GM03348 (cell line): ENCODE measurements at places on chromosomes 12 and 14.

DNA sequence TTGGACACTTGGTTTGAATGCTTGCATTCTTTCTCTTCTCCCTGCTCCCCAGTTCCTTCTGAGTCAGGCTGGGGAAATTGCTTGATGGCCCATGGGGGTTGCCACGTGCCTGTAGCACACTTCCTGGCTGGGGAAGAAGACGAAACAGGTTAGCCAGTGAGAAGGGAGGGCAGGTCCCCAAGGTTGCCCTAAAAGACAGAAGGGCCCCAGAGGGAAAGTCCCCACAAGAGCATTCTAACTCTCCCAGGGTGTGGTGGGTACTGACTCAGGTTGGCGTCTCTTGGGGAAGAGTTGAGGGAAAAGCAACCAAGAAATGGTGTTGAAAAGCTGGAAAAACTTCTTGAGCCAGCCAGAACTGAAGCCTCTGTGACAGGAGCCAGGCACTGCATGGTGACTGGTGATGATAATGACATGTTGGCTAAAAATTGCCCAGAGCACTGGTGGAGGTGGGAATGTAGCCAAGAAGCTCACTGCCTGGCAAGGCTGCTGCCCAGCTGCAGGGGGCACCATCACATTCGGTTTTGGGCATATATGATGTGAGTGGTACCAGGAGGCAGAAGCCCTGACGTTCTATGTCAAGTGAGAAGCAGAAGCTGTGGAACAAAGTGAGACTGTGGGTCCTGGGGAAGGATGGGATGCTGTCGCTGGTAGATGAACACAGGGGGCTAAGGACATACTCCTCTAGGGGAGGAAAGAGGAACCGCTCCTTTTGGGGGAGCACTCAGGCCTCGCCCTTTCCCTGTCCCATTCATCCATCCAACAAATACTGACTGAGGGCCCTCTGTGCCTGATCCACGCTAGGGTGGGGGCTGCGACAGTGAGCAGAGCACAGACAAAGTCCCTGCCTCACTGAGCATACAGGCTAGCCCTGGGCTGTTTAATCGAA is 8.1 kb upstream of the RABGGTA start:
- DNase-seq: no peak

DNA sequence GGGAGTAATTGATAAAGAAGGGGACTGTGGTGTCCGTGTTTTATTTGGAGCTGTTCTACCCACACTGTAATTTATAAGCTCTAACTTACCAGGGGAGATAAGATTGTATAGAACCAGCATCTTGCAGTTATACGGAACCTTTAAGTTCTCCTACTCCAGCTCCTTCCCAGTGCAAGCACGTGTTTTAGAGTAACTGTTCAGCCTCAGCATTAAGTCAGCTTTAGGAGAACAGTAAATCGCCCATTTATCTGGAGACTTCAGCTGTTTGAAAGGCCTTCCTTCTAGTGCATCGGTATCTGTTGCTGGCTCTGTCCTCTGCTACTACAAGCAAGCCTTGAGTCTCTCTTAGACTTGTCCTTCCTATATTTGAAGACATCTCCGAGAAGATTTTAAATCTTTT is 95.6 kb downstream of the ETV6 start:
- no peak for DNase-seq

GRCh38 chr12:119060847-119061796 is 79.8 kb downstream of the SRRM4 start:
- peak; percentile 23 for DNase-seq

DNA sequence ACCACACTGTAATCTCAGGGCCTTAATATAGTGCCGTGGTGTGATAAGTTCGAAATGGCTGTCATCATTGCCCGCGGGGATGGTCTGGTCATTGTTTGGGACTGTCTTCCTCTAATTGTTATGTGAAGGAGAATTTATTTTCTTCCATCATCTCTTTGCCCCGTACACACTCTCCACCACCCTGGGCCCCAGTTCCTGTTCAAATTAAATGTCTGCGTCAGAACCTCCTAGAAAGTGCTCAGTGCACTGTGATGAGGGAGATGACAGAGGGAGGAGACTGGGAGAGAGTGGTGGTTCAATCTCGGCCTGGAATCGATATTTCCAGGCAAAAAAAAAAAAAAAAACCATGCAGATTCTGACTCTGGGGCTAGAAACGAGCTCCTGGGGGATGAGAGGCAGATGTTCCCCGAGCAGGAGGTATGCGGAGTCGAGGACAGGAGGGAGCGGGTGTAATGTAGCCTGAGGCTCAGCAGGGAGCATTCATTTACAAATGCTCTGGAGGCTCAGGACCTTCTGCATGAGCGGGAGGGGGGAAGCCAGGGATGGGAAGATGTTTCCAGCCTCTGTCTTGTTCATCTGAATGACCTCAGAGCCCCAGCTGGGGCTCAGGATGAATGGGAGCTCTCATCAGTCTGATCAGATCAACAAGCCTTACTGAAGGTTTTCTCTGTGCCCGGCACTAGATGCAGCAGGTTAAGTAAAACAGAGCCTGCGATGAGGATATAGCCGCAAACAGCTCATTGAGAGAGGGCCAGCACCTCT is 219.5 kb downstream of the TBX5 start:
- DNase-seq: no peak

DNA sequence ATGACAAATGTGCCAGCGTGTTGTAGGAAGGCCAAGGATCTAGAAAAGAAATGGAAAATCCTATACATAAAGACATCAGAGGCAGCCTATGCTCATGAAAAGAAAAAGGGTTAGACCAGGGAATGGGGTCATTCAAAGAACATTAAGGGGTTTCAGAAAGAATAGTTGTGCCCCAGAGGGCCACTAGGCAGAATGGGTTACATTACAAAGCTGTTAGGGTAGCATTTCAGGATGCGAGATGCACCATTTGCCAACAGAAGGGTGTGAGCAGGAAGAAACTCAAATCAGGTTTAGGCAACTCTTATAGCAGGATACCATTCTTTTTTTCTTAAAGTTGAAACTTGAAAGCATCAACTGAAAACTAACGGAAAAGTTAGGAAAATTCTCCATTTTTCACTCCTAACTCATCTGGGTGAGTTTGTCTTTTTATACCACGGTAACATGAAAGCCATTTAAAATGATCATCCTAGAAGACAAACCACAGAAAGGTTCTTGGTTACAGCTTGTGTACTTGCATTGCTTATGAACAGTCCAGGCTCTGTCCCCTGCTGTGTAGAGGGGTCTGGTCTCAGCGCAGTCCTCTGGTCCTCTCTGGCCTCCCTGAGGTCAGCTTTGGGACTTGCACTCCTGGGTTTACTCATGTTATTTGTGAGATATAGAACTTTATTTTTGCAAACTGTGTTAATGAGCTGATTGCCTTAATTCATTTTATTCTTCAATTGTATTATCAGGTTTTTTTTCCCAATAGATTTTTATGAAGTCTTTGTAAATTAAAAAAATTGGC is 209.1 kb downstream of the DACT1 start:
- no peak for DNase-seq

- peak; percentile 90 for DNase-seq
Measured at GRCh38 chr14:101980700-101981099, 16.3 kb downstream of the DYNC1H1 start.

GRCh38 chr14:29462321-29462720 is 465.3 kb downstream of the PRKD1 start:
- DNase-seq: no peak

GRCh38 chr14:23568600-23569331 is 1.2 kb upstream of the AP1G2 start:
- DNase-seq: no peak

DNA sequence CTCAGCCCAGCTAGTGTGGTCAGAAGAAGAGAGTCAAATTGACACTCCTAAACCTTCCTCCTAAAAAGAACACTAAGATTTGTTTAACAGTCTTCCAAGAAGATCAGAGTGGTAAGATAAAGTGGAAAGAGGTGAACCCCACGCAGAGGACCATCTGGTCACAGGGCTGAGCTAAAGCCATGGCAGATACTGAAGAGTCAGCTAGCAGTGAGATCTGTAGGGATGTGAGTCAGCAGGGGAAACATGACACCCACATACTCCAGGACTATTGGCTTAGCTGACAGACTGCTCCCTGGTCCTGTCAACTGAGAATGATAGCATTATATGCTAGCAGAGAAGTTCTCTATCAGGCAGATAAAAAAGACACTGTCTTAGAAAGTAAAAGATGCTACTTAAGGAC is 269.4 kb upstream of the ALG10 start:
- DNase-seq: no peak

DNA sequence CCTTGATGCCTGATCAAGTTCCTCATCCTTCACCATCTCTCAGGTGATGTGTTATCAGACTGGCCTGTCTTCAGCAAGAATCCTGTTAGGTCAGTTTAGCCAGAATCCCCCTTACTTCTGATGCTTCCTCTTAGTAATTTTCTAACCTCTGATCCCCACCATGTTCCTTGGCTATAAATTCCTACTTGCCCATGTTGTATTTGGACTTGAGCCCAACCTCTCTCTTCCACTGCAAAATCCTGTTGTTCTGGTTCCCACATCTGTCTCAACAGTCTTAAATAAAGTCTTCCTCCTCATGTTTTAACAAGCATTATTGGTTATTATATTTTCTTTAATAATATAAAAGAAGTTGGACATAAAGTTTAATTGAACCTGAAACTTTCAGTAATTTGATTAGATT is 987.8 kb upstream of the USP15 start:
- DNase-seq: no peak

GRCh38 chr14:32230695-32231280 is 27.7 kb upstream of the RNU6-8 start:
- peak; percentile 75 for DNase-seq

DNA sequence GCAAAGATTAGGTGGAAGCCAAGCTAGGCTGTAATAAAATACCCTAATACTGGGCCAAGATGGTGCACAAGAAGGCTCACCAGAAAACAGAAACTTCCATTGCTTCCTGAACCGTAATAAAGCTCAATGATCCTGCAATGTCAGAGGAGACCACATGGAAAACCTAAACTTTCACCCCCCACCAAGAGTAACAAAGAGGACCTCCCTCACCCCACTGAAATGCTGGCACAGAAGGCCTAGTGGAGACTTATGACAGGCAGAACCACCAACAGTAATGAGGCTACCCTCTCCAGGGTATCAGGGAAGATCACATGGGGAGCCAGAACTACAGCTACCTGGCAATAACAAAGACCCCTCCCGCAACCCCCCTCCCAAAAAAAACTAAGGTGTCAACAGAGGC is 43.1 kb downstream of the CEP83 start:
- DNase-seq: no peak

DNA sequence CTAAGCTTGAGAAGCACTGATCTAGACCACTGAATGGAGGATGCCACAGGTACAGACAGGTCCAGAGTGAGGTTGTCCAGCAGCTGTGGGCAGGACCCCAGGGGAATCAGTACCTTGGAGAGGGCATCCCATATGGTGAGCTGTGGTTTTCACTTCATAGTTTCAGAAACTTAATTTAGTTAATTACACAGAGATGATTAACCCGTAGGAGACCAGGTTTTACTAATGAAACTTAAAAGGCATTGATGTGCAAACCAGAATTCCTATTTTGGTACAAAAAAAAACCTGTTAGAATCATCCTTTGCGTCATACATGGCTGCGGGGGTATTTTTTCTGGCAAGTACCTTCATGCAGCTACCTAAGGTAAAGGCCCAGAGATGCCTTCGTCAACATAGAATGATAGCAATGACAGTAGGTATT is 159.3 kb downstream of the DACT1 start:
- no peak for DNase-seq

- DNase-seq: no peak
Measured at GRCh38 chr14:72664651-72665050, 229.2 kb downstream of the DPF3 start.

DNA sequence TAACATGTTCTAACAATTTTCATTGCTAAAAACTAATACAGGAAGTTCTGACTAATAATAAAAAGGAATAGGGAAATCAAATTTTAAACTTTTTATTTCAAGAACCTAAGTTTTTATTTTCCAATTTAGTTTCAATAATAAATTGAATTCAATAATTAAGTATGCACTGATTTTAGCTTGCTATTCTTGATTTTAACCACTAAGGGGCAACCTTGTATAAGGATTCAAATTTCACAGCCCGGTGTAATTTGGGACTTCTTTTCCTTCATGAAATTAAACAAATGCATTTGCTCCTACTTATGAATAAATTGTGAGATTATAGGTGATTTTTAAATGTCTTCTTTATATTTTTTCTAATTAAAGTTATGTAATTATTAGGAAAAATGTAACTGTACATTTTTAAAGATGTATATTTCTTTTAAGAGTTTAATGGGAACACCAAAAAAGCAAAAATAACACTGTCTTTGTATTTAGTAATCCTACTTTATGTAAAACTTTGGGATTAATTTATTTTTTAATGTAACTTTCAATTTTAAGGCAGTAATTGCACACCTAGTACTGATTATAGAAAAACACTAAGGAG is 241.4 kb upstream of the PDZRN4 start:
- peak; percentile 31 for DNase-seq

- no peak for DNase-seq
Measured at GRCh38 chr14:68139431-68140075, 320.0 kb downstream of the RAD51B start.

GRCh38 chr12:12803186-12803585 is 10.0 kb upstream of the DDX47 start:
- peak; percentile 77 for DNase-seq

GRCh38 chr14:102013669-102014200 is 49.4 kb downstream of the DYNC1H1 start:
- no peak for DNase-seq

DNA sequence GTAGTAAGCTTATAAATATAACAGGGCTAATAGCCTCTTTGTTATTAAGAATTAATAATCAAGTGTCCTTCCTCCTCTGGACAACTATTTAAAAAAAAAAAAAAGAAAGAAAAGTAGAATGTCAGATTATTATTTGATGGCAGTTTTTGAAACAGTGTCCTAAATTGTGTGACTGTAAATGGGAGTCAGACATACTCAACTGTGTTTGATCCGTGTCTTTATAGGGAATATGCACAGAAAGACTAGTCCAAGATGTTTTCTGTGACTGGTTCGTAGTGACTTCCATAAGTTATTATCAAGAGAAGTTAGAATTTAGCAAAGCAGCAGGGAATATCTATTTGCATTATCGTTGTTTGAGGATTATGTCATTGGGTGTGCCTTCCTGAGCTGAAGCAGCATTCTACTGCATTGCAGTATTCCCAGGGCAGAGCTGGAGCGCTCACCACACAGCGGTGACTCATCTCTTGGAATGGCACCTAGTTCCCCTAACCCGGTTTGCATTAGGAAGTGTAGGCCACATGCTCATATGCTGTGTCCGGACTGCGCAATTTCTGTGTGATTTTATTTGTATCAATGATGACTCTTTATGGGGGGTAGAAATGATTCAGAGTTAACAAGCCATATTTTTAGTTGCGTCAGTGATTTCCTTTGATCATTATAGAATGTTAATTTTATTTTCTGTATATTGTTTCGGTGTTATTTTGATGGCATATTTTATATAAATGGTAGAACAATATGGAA is 7.9 kb downstream of the DYNC1H1 start:
- peak; percentile 91 for DNase-seq
